Stimulated activated CD8-positive, alpha-beta memory T cell treated with anti-CD3 and anti-CD28 coated beads, Interleukin-7, amount 100 ng/mL, for 1 hour (primary cell): ENCODE measurements at places on chromosomes 3 and 15.

DNA sequence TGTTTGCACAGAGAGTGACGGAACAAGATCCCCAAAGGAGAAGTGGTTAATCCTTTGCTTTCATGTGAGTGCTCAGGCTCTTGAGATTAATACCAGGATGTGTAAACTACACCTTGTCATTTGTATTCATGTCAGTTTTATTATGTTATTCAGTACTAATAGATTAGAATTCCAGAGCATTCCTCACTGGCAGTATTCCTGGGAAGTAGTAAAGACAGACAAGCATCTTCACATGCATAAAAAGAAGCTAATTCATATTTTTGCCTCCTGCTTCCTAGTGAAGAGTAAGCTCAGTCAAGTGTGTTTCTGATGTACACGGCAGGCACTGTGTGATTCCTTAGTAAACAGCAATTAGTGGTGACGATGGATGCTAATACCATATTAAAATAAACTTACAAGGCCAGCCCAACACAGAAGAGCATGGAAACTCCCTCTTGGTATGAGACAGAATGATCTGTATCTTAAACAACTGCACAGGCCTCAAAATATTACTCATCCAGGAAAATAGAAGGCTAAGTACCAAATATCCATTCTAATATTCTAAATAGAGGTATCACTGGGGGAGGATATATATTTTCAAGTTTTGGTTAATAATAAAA, 336.8 kb upstream of the MCTP2 start:
- no peak for DNase-seq

DNA sequence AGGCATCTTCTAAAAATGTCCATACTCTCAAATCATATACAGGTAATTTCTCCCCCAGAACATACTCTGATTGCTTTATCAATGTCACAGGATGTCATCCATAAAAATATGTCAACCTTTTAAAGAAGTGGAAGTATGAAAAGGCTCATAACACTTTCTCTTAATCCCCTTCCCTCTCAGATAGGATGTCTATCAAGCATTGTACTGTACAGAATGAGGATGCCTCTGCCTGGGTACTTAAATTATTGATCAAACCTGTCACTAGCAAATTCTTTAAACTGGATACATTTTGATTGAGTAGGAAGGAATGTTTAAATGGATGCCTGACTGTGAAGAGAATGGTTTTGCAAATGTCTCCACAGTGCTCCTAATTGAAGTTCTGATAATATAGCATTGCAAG, 168.7 kb downstream of the EPHA3 start:
- no peak for DNase-seq

GRCh38 chr3:4406746-4407568, 60.1 kb downstream of the SUMF1 start:
- DNase-seq = no peak

- no peak for DNase-seq
Observed at GRCh38 chr15:68208636-68209240, 3.6 kb upstream of the CALML4 start.

DNA sequence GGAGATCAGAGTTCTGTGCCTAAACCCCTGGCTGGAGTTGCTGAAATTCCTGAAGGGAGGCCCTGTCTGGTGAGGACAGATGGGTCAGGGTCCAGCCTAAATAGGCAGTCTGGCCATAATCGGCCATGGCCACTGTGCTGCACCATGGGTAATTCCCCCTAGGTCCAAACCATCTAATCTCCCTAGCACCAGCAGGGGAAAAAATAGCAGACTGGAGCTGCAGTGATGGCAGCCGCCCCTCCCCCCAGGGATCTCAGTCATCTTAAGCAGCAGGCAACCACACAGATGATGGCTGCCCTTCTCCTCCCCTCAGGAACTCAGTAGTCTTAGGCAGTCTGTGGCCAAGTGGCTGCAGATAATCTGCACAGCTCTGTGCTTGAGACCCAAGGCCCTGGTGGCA, 68.4 kb upstream of the CD96 start:
- no peak for DNase-seq

DNA sequence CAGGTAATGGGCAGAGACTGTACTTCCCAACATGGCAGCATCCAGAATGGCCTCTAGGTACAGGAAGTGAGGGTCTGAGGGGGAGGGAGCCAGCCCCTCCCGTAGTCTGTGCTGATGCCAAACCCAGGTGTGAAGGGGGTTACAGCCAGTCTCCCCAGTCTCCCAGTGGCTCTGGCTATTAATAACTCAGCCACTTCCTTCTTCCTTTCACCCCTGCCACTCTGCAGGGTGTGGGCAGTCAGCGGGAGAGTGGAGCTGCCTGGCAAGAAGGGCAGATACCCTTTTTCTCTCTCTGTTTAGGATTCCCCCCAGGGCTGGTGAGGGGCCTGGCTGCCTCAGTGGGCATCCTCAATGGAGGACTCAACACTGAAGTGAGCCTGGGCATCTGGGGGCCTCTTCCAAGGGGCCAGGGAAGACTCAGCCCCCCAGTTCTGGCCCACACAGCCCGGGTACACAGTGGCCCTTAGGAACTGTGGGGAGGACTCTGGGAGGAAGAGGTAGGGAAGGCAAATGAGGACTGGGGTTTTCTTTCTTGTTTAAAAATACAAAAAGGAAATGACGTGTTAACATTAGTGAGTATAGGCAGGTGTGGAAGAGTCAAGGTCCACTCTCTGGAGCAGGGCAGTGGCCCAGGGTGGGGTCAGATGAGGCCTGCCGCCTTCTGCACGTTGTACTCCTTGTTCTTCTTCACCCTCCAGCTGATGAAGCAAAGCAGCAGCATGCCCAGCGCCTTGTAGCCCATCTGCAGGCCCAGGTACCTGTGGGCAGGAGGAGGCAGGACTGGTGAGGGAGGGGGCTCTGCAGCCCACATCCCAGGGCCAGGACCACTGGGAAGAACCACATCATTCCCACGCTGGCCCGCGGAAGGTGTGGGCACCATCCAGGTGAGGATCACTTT, 38.6 kb upstream of the RAB6B start:
- no peak for DNase-seq

DNA sequence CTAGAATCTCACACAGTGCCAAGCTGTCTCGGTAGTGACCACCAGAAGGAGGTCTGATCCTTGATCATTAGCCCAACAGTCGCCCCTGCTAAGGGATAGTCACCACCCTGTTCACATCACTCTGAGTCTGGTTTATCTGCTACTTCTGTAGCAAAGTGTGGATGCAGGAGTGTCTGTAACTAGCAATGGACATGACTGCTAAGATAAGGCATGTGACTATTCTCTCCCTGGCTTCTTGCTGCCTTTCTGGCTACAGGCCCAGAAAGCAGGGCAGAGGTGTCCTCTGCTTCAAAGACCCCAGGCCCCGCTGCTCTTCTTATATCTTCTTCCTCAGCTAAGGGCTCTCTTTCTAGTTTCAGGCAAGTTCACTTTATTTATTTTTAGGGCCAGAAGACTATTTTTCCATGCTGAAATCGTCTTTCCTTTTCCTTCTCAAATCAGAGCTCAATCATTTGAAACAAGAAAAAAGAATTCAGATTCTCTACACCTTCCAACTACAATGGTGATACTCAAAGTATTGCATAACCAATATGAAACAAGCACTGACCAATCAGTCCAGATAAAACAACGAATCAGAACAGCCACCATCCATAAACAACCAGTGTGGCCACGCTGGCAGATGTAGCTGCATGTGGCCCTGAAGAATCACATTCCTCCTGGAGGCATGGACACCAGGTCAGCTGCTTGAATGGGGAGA, 8.0 kb upstream of the KNG1 start:
- no peak for DNase-seq

DNA sequence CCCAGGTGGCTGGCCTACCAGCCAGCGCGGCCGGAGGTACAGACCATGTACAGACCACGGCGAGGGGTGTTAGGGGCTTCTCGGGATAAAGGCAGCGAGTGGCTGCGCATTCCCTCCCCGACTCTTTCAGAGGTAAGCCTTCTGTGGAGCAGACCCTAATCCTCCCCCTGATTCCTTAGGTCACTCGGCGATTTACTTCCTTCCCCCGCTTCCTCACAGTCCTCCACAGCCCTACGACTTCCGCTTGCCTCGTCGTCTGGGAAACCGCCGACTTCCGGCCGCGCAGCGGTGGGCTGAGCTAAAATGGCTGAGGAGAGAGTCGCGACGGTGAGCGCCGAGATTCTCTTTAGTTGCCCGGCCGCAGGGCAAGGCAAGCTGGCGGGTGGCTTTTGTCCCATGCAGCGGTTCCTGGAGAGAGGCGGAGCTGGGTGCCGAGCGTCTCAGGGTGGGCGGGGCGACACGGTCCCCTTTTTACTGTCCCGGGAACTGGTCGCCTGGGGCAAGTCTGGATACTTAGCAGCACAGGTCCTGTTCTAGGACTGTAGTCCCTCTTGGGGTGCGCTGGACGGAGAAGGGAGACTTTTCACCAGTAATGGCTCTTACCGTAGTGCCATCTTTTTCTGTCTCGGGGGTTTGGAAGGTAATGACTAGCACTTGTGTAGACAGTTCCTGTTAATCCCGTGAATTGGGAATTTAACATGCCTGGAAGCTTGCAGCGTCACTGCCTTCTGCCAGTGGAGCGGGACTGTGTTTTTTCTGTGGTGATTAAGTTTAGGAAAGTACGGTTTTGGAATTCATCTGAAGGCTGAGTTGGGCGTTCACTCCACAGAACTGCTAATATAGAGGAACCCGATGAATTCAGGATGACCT, at the start of the genes BBS4 and HIGD2B:
Gene BBS4 (plus strand): TSS at position 283 of the 870 bp plus-strand sequence. CDS start 21 bp downstream, at position 304.
Gene HIGD2B (minus strand): TSS at position 258 of the 870 bp plus-strand sequence. CDS start 9,808 bp downstream, outside the sequence.
- peak; percentile 64 for DNase-seq

GRCh38 chr3:104279617-104280016, 1087.1 kb upstream of the ALCAM start:
- DNase-seq = no peak

GRCh38 chr3:100982710-100983109, 10.5 kb downstream of the ABI3BP start:
- DNase-seq = no peak

DNA sequence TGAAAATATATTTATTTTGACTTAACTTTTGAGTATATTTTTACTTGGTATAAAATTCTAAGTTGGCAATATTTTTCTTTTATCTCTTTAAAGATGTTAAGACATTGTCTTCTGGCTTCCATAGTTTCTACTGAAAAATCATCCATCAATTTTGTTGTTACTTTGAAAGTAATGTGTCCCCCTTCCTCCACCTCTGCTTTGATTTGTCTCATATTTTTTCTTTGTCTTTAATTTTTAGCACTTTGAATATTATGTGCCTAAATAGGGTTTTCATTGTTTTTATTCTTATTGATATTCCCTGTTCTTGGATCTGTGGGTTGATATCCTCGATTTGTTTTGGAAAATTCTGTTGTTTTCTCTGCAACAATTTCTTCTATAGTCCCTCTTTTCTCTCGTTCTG, 157.4 kb downstream of the CD47 start:
- no peak for DNase-seq

DNA sequence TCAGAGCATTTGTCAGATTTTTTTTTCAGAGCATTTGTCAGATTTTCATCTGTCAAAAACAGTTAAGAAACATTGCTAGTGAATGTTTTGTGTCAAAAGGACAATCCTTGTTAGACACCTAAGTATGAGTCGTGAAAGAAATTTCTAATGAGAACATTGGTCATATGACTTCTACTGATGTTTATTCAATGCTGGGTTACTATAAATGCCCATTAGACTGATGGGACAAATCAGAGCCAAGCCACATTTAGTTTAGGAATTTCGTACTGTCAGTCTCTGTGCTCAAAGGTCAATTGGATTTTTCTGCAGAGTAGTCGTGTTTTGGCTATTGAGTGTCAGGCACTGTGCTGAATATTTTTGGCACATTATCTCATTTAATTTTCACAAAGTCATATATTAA, 31.6 kb downstream of the TSC22D2 start:
- DNase-seq = no peak

- no peak for DNase-seq
Observed at GRCh38 chr15:44193651-44194322, 1.3 kb downstream of the FRMD5 start.

GRCh38 chr3:142947352-142947751, 16.1 kb downstream of the PAQR9 start:
- DNase-seq = no peak

- DNase-seq = no peak
Observed at GRCh38 chr15:22224241-22224671, 143.9 kb downstream of the OR4M2 start.

DNA sequence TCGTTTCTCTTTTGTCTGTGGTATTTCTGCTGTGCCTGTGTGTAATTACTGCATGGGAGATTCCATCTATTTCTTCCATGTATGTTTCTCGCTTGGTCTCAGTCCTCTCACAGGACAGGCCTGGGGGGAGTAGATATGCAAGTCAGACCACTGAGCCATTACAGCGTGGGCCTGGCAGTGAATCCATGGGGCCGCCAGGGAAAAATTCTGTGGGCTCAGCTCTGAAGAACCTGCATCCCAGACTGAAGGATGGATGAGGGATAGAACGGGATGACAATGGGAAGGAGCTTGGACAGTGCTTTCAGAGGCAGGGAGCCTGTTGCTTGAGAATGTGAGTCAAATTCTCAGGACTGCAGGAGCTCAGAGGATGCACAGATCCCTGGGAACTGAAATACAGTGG, 24.8 kb downstream of the GRAMD2A start:
- no peak for DNase-seq

GRCh38 chr15:95431518-95431917, 899.0 kb upstream of the NR2F2 start:
- DNase-seq = no peak

GRCh38 chr3:146593776-146594175, 11.4 kb downstream of the PLSCR5 start:
- no peak for DNase-seq

DNA sequence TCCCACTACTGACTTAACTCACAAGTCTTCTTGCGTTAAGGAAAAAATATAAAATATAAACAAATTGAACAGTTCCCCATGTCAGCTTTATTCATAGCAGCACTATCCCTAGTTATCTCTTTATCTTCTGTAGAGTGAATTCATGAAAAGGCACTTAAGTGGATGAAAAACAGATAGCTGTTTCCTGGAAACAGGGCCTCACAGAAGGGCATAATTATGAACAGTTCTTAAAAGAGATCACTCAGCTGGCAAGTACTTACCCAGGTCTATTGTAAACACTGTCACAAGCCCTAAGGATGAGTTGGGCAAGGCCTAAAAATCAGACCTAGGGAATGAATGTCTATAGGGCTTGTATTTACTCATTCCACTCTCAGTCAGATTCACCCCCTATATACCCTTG, 10.7 kb downstream of the MB21D2 start:
- no peak for DNase-seq

- no peak for DNase-seq
Observed at GRCh38 chr15:88727439-88727838, 75.8 kb upstream of the ACAN start.

- no peak for DNase-seq
Observed at GRCh38 chr3:44892689-44893088, 18.3 kb downstream of the TGM4 start.

GRCh38 chr15:71278989-71279756, 163.9 kb downstream of the THSD4 start:
- DNase-seq = no peak

DNA sequence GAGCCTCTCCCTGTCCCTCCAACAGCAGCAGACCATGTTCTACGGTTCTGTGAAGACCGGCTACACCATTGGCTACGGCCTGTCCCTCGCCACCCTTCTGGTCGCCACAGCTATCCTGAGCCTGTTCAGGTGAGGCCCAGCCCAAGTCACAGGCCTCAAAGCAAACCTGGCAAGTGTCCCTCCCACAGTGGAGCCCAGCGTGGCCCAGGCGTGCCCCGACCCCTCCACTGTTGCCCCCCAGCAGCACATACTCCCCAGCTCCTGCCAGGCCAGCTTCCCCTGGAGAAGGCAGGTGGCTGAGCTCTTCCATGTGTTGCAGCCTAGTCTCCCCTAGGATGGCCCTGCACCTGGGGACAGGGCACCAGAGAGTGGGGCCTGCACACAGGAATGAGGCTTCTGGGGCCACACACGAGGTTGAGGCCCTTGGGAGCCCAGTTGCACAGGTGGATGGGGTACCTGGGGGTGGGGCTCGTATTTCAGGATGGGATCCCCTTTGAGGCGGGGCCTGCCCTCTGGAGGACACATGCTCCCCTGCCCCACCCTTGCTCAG, 25.0 kb downstream of the VIPR1 start:
- DNase-seq = no peak
